Activated T-helper 17 cell treated with anti-CD3 and anti-CD28 coated beads, Interleukin-2, amount 50 U/mL, for 72 hours (primary cell): ENCODE measurements at places on chromosomes 5 and 9. TPM values are rescaled to one million over a fixed set of nuclear protein-coding genes. Genes with fewer than 3 reads are reported as not detected.

DNA sequence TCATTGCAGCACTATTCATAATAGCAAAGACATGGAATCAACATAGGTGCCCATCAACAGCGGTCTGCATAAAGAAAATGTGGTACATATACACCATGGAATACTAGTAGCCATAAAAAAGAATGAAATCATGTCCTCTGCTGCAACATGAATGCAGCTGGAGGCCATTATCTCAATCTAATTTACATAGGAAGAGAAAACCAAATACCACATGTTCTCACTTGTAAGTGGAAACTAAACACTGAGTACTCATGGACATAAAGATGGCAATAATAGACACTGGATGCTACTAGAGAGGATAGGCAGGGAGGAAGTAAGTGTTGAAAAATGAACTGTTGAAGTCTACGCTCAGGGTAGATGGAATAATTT, 203.9 kb upstream of the CDH9 start:
- no peak for ATAC-seq

The MEF2C gene
- not detected for total RNA-seq

DNA sequence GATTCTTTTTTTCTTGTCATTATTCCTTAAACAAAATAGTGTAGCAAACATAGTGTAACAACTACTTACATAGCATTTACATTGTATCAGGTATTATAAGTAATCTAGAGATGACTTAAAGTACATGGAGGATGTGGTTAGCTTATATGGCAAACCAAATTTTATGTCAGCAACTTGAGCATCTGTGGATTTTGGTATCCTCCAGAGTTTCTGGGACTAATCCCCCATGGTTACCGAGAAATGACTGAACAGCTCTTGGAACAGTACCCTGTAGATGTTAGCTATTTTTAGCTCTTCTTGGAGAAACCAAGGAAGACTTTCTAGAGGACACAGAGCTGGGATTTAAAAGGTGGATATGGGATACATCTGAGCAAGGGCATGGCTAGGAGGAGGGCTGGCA, 157.6 kb upstream of the KLF4 start:
- ATAC-seq: no peak

DNA sequence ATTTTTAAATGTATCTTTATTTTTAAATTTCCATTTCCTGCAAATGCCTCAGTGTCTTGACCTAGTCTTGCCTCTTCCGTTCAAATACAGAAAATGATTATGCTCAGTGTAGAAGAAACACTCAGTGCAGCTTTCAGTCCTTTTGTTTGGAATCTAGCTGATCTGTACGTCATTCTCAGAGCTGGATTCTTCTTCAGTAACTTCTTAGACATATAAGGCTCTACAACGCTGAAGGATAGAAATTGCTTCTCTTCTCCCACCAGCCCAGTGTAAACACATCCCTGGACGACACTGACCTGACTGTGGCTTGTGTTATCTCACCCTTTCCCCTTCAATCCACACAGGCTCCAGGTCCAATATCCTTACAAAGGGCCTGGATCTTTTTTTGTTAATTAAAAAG, 3.2 kb upstream of the ALDH1B1 start:
- no peak for ATAC-seq

The OGN gene
- total RNA-seq: 0.30 TPM

- no peak for ATAC-seq
These were observed 113.7 kb downstream of the GABRB2 start for GRCh38 chr5:161432798-161433197.

- ATAC-seq: peak; percentile 54
These were observed 55.3 kb upstream of the IL17B start for GRCh38 chr5:149434162-149435014.

DNA sequence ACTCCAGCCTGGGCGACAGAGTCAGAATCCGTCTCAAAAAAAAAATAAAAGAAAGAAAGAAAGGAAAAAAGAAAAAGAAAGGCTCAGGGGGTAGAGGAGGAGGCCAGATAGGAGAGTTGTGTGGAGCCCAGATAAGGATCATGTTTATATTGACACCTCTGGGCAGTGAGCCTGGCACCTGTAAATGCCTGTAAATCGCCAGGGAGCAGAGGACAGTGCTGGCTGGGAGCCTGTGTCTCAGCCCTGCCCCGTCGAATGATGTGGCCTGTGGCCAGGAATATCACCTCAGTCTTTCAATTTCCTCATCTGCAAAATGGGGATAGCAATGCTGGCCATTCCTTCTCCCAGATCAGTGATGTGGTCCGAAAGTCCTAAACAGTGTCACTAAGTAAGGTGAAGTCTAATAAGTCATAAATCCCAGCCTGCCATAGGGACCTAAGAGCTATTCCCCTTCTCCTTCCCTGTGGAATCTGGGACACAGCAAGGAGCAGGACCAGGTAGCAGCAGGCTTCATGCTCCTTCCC, 10.3 kb upstream of the ABO start:
- no peak for ATAC-seq
